Renal pelvis (tissue), 12 donors: ENCODE measurements at places on chromosomes 3 and 15. TPM values are rescaled to one million over a fixed set of nuclear protein-coding genes. Genes with fewer than 3 reads are reported as not detected.

- peak; percentile 82 for DNase-seq
These were observed 27.2 kb upstream of the ZNF502 start for GRCh38 chr3:44685128-44685800.

DNA sequence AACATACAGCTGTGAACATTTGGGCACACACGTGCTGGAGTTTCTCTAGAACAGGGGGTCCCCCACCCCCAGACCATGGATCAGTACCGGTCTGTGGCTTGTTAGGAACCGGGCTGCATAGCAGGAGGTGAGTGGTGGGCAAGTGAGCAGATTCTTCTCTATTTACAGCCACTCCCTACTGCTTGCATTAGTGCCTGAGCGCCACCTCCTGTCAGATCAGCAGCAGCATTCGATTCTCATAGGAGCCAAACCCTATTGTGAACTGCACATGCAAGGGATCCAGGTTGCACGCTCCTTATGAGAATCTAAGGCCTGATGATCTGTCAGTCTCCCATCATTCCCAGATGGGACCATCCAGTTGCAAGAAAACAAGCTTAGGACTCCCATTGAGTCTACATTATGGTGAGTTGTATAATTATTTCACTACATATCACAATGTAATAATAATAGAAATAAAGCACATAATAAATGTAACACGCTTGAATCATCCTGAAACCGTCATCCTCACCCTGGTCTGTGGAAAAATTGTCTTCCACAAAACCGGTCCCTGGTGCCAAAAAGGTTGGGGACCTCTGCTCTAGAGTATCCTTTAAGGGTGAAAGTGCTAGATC is 25.8 kb downstream of the CHRM5 start:
- no peak for DNase-seq

DNA sequence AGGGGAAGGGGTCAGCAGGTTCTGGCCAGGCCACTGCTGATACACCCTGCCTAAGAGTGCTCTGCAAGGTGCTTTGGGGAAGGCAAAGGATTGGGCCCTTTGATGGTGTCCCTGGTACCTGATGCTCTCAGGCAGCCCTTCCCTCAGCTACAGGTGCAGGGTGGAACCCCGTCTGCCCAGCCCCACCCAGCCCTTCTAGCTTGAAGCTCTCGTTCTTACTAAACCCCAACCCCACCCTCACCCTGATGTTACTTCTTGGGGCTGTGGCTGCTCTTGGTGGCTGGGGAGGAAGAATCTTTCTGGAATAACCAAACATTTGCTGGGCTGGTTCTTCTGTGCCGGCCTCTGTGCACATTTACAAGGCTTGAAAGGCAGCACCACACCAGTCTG is 6.4 kb downstream of the GNAI2 start:
- no peak for DNase-seq

Gene FBXO40
- polyA plus RNA-seq, result 0.03 TPM

Gene GUCA1C
- polyA plus RNA-seq, result not detected

GRCh38 chr3:35635926-35636683 is 3.2 kb upstream of the ARPP21 start:
- DNase-seq, result no peak
